Cardiac muscle cell (in vitro differentiated cells and primary cell): ENCODE measurements at places on chromosomes 12 and 14.
A peak's percentile ranks its signal among the peaks of the same experiment; 100 is the strongest.

GRCh38 chr12:121233628-121234020 lies 23.7 kb downstream of the P2RX4 start:
- H3K4me3 ChIP-seq, result no peak overlapping the region
- no peaks in the 10 kb centered on the region for H3K36me3 ChIP-seq
- H3K27ac ChIP-seq, result no peak overlapping the region
- no peak for DNase-seq

DNA sequence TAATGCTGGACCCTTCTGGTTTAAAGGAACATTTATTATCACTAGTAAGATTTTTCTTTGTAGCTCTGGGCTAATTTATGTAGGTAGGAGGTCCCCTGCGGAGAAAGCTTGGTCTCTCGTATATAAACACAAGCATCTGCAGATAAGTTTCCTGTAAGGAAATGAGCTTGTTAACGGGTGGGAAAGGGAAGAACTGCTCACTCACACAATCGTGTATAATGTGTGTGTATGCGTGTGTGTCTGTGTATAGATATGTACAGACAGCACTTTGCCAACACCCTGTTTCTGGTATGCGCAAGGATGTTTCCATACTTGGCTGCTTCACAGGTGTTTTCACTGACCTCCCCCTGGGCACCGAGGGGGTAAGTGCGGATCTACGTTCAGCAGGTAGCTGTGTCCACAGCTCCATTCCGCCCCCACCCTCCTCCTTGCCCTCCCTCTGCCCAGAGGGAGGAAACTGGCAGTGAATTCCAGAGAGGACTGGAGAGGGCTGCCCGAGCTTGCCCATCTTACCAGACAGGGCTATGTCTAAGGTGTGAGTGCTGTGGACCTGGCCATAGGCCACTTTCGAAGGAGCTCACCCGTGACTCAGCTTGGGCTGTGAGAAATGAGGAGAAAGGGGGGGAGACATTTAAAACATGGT lies 65.2 kb downstream of the NINJ2 start:
- H3K4me3 ChIP-seq, result no peak overlapping the region
- no peak overlapping the region for H3K27ac ChIP-seq
- H3K36me3 ChIP-seq, result no peaks in the 10 kb centered on the region

DNA sequence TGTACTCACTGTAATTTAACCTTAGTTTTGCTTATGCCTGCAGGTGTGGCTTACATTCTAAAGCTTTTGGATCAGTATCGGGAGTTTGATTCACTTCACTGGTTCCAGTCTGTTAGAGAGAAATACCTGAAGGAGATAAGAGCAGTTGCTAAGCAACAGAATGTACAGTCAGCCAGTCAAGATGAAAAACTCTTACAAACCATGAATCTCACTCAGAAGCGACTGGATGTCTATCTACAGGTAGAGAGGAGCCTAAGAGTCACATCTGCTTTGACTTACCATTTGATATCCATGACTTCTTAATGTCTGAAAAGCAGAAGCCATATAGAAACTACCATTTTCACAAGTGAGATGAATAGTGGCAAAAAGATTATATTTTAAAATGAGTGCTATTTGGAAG lies 56.5 kb downstream of the WASHC4 start:
- peak; percentile 7 for DNase-seq
- no peaks in the 10 kb centered on the region for H3K27me3 ChIP-seq
- H3K4me3 ChIP-seq, result no peak overlapping the region
- peaks cover 47% of the 10 kb centered on the region for H3K36me3 ChIP-seq

DNA sequence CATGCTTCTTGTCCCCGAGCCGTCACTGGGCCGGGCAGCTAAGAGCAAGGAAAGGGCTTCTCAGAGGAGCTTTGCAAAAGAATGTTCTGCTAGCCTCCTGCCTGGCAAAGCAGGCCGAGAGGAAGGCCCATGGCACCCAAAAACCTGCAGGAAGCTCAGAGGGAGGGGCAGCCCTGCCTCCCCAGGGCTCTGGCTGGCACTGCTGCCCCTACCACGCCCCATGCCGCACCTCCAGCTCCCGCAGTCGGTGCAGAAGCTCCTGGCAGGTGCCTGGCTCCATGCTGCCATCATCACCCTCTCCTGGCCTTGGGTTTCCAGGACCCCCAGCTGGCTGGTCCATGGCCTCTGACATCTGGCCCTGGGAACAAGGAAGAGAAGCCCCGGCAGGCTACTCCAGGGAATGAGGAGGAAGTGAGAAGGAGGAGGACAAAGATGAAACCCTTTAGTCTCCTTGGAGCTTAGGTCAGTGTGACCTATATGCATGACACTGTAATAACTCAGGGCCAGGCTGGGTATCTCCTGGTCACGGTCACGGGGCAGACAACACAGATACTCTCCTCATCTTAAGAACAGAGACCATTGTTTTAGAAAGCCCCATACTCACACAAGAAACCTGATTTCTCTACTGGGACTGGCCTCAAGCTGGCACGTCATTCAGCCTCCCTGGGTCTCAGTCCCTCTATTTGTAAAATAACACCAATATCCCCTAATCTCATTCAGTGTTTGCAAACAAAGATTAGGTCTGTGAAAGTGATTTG lies 24.3 kb downstream of the NCKAP5L start:
- DNase-seq, result no peak
- peaks cover 14% of the 10 kb centered on the region for H3K4me1 ChIP-seq
- H3K36me3 ChIP-seq, result peaks cover 23% of the 10 kb centered on the region
- H3K27me3 ChIP-seq, result no peaks in the 10 kb centered on the region
- no peak overlapping the region for H3K4me3 ChIP-seq

DNA sequence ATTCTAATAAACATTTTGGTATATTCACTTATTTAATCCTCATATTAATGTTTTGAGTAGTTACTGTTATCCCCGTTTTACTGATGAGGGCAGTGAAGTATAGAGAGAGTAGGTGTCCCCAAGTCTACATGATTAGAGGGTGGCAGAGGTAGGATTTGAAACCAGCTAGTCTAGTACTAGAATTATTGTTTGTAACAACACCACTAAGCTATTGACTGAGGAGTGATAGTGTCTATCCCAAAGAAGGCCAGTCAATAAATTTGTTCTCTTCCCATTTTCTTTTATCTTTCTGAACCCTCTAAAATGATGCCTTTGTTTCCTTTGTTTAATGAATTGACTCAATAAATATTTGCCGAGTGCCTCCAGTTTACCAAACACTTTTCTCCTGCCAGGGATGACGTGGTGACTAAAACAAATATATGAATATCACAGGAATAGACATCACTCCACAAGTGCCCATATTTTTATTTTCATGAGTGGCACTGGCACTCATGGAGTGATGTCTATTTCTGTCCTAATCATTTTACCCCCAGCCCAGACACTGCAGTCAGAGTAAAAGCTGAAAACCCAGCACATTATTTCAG lies 247.5 kb downstream of the SLC16A7 start:
- no peaks in the 10 kb centered on the region for H3K4me1 ChIP-seq
- H3K4me3 ChIP-seq, result no peak overlapping the region
- DNase-seq, result no peak
- no peak overlapping the region for H3K27ac ChIP-seq
- no peaks in the 10 kb centered on the region for H3K27me3 ChIP-seq
- no peaks in the 10 kb centered on the region for H3K36me3 ChIP-seq

- H3K4me3 ChIP-seq, result no peak overlapping the region
- H3K27me3 ChIP-seq, result no peaks in the 10 kb centered on the region
- H3K36me3 ChIP-seq, result no peaks in the 10 kb centered on the region
- peak; percentile 89 for DNase-seq
Observed at GRCh38 chr12:32444895-32445294, 45.5 kb downstream of the FGD4 start.

DNA sequence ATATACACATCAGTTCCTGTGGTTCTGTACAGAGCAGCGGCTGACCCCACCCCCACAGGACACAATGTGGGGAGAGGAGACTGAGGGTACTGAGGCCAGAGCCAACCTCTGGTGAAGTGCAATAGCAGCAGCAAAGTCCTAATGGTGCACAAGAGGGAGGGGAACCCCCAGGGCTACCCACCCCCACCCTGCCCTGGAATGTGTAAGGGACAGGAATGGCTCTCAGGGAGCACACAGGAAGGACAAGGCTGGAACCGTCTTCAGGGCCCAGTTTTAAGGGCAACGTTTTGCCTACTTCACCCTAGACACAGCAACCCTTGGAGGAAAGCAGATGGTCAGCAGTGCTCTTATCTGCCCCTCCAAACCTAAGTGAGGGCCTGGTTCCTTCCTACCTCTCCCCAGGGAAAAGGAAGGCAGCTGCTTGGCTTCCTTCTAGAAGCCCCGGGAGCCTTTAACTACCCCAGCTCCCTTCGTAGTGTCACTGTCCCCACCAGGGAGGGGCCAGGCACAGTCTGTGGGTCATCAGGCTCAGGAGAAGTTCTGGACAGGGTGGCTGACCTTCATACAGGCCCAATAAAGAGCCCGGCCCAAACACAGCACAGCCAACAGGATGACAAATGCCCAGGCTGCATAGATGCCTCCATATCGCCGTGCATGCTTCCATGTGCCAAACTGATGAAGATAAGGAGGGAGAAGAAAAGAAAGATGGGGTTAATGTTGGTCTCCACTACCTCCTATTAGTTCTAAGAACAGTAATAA lies 3.0 kb downstream of the PIP4P1 start:
- no peak for DNase-seq
- no peak overlapping the region for H3K4me3 ChIP-seq

DNA sequence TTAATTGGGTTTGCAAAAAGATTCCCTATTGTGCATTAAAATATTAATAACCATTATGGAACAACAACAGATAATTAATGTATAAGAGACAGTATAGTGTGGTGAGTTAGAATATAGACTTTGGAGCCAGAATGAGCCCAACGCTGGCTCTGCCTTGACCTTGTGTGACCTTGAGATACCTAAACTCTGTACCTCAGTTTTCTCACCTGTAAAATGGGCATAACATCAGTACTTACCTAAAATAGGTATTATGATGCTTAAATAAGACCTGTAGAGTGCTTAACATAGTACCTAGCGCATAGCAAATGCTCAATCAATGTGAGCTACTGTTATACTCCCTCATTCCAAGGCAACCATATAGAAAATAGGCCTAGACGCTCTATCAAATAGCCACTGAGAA lies 90.9 kb upstream of the TTC7B start:
- H3K4me1 ChIP-seq, result no peaks in the 10 kb centered on the region
- H3K27ac ChIP-seq, result no peak overlapping the region
- no peak overlapping the region for H3K4me3 ChIP-seq
- DNase-seq, result no peak

DNA sequence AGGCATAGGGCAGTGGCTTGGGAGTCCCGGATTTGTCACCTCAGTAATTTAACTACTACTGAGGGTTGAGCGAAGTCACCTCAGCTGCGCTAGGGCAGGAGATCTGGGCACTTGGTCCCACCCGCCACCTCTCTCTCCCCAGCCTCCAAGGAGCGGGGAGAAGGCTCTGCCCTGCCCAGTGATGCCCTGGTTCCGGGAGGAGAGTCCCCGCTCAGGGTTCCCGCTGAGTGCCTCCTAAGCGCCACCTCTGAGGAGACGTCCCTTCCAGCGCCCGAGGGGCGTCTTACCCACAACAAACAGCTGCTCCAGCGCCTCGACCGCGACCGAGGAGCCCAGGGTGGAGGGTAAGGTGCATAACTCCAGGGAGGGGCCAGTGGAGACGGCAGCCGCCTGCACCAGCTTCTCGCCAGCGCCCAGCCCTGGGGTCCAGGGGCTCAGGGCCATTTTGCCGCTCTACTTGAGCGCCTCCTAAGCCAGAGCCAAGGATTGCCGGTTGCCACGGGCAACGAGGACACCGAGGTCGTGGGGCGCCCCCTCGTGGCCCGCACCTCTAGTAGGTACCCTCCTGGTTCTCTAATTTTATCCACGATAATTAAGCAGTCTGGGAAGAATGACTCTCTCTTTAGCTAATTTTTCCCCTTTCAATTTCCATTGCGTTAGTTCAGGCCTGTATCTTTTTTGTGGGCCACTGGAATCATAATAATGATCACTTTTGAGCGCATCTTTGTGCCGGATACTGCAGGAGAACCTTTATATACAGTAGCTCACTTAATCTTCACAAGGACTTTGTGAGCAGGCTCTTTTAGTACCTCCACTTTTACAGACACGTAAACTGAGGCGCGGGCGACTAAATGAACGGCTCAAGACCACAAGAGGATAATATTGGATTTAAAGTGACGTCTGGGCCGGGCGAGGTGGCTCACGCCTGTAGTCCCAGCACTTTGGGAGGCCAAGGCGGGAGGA lies at the start of gene CCDC175:
TSS of gene CCDC175 (minus strand) at position 481 of the 963 bp plus-strand sequence. CDS start at position 444, 37 bp downstream.
- no peaks in the 10 kb centered on the region for H3K36me3 ChIP-seq
- no peaks in the 10 kb centered on the region for H3K4me1 ChIP-seq
- no peak within 1 kb of the TSS for H3K27ac ChIP-seq

- no peak overlapping the region for H3K27ac ChIP-seq
- H3K27me3 ChIP-seq, result no peaks in the 10 kb centered on the region
- no peak overlapping the region for H3K4me3 ChIP-seq
- peaks cover 4% of the 10 kb centered on the region for H3K4me1 ChIP-seq
- no peak for DNase-seq
Observed at GRCh38 chr14:29458547-29458946, 469.1 kb downstream of the PRKD1 start.

GRCh38 chr14:69039288-69039628 lies 60.2 kb upstream of the ACTN1 start:
- H3K27me3 ChIP-seq, result no peaks in the 10 kb centered on the region
- H3K4me1 ChIP-seq, result no peaks in the 10 kb centered on the region
- no peaks in the 10 kb centered on the region for H3K36me3 ChIP-seq
- no peak overlapping the region for H3K27ac ChIP-seq
- no peak overlapping the region for H3K4me3 ChIP-seq
- peak; percentile 50 for DNase-seq

DNA sequence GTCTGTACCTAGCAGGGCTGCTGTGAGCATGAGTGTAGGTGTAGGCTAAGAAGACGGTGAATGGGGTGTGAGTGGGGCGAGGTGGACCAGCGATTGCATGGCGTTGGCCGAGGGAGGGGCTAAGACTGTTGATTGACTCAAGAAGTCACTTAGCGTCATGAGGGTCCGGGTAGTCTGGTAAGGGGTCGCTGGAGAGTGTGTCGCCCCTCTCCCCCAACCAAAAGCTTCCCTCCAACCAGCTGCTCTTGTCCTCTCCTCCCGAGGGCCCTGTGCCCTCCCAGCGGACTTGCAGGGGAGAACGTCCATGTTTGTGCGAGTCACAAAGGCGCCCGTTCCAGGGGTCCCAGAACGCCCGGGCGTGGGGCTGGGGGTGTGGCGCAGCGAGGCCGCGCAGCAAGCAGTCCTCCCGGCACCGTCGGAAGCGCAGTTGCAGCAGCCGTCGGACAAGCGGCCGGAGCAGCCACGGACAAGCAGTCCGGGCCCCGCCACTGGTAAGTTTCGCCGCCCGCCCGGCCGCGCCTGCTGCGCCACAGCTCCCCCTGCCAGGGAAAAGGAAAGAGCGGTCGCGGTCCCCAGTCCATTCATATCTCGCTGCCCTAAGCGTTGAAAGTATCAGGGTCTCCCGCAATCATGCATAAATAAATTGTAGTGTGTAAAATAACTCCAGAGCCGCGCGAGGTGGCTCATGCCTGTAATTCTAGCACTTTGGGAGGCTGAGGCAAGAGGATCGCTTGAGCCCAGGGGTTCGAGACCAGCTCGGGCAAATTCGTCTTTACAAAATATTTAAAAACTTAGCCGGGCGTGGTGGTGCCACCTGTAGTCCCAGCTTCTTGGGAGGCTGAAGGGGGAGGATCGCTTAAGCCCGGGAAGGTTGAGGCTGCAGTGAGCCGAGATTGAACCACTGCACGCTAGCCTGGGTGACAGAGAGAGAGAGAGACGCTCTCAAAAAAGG lies at the start of gene CCDC63:
TSS of gene CCDC63 (plus strand) at position 373 of the 952 bp plus-strand sequence. CDS start 5,968 bp downstream, outside the sequence.
- no peak within 1 kb of the TSS for H3K27ac ChIP-seq
- H3K4me3 ChIP-seq, result peak within 1 kb of the TSS; percentile 17
- H3K4me1 ChIP-seq, result no peaks in the 10 kb centered on the region
- H3K36me3 ChIP-seq, result no peaks in the 10 kb centered on the region
- no peaks in the 10 kb centered on the region for H3K27me3 ChIP-seq

- H3K27me3 ChIP-seq, result peaks cover 43% of the 10 kb centered on the region
- DNase-seq, result no peak
- no peaks in the 10 kb centered on the region for H3K4me1 ChIP-seq
- H3K27ac ChIP-seq, result no peak overlapping the region
Observed at GRCh38 chr14:94174604-94175010, 485 bp downstream of the PPP4R4 start.
